ENCODE measurements at places on chromosomes 1 and 21. TPM values are rescaled to one million over a fixed set of nuclear protein-coding genes. Genes with fewer than 3 reads are reported as not detected.
A peak's percentile ranks its signal among the peaks of the same experiment; 100 is the strongest.

The LMX1A gene
- total RNA-seq: not detected

DNA sequence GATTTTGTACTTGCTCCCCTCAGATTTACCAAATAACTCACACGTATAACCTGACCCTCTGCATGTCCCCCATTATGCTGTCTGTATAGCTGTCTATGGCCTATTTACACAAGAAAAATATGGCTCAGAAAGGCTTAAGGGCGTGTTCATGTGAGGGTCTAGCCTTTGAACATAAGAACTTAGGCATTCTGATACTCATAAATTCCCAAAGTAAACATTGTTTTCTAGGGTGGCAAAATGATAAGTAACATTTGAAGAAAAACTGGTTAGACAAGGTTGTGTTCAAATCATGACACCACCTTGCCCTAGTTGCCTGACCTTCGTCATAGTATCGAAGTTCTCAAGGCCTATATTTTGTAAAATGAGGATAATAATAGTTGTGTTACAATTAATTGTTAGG is 394.6 kb downstream of the LRRIQ3 start:
- DNase-seq: no peak
- no peaks in the 10 kb centered on the region for H3K27me3 ChIP-seq
- no peak overlapping the region for H3K4me3 ChIP-seq
- H3K4me1 ChIP-seq: no peaks in the 10 kb centered on the region
- no peak overlapping the region for H3K27ac ChIP-seq
- H3K36me3 ChIP-seq: no peaks in the 10 kb centered on the region

The CNIH3 gene
- 3.6 TPM for total RNA-seq

DNA sequence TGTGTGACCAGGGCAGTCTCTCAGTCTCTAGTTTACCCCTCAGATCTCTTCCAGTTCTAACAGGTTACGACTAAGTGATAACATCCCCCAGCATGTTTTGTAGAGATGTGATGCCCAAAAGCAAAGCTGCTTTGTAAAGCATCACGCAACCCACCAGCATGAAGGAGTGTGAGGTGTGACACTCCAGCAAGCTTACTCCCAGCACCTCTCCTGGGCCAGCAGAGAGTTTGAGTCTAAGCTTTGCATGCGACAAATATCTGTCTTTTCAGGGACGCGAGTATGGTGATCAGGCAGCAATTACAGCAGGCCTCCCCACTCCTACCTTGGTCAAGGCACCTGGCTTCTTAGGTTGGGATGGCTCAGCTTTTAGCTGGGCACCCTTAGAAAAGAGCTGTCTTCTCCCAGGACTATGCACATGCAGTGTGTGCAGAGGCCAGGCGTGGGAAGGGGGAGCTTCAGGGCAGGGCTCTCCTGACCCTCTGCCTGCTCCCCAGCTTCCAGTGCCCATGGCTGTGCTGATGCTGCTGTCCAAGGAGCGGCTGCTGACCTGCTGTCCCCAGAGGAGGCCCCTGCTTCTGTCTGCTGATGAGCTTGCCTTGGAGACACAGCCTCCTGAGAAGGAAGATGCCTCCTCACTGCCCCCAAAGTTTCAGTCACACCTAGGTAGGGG is 48.2 kb downstream of the ELK4 start:
- H3K27ac ChIP-seq: no peak overlapping the region
- H3K4me3 ChIP-seq: no peak overlapping the region
- no peaks in the 10 kb centered on the region for H3K36me3 ChIP-seq
- peaks cover 2% of the 10 kb centered on the region for H3K4me1 ChIP-seq
- H3K27me3 ChIP-seq: peaks cover 39% of the 10 kb centered on the region

DNA sequence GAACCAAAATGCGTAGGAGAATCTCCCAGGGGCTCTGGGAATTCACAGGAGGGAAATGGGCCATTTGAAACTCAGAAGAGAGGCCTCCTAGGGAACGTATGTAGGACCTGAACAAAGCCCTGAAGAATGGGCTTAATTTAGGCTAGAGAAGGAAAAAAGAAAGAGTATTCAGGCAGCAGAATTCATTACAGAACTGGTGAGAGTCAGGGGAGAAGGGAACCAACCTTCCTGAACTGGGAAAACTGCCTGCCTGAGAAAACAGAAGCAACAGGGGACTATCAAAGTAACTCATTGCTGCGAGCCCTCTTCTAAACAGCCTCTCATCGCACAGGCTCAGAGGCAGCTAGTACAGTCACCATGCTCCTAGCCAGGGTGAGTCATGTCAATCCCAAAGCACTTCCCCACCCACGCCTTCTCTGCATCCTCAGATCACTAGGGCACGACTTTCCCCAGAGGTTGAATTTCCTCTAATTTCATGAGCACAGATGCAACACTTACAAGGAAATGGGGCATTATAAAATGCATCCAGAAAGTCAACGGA is 98.1 kb downstream of the ADSS2 start:
- no peaks in the 10 kb centered on the region for H3K36me3 ChIP-seq
- H3K27me3 ChIP-seq: no peaks in the 10 kb centered on the region
- peak overlapping the region; percentile 85 for H3K27ac ChIP-seq
- H3K4me3 ChIP-seq: no peak overlapping the region
- H3K4me1 ChIP-seq: peaks cover 37% of the 10 kb centered on the region
- peak; percentile 92 for DNase-seq

- no peak overlapping the region for H3K4me3 ChIP-seq
- H3K27ac ChIP-seq: no peak overlapping the region
- H3K4me1 ChIP-seq: peaks cover 11% of the 10 kb centered on the region
- DNase-seq: no peak
- H3K27me3 ChIP-seq: no peaks in the 10 kb centered on the region
Observed at GRCh38 chr1:56399795-56400194, 179.6 kb downstream of the PLPP3 start.

GRCh38 chr1:86183810-86184209 is 27.2 kb upstream of the COL24A1 start:
- DNase-seq: no peak
- no peaks in the 10 kb centered on the region for H3K36me3 ChIP-seq
- no peak overlapping the region for H3K27ac ChIP-seq
- no peak overlapping the region for H3K4me3 ChIP-seq

The SPSB1 gene
- total RNA-seq: 23.2 TPM

- H3K36me3 ChIP-seq: peaks cover 8% of the 10 kb centered on the region
- H3K27ac ChIP-seq: peak overlapping the region; percentile 89
- H3K27me3 ChIP-seq: no peaks in the 10 kb centered on the region
- peaks cover 59% of the 10 kb centered on the region for H3K4me1 ChIP-seq
- peak; percentile 97 for DNase-seq
Observed at GRCh38 chr1:21937372-21938121, 437 bp upstream of the HSPG2 start.

GRCh38 chr1:212256369-212256768 is 28.8 kb upstream of the PPP2R5A start:
- no peaks in the 10 kb centered on the region for H3K4me1 ChIP-seq
- H3K27ac ChIP-seq: no peak overlapping the region
- no peak overlapping the region for H3K4me3 ChIP-seq
- no peaks in the 10 kb centered on the region for H3K36me3 ChIP-seq
- no peaks in the 10 kb centered on the region for H3K27me3 ChIP-seq
- no peak for DNase-seq

DNA sequence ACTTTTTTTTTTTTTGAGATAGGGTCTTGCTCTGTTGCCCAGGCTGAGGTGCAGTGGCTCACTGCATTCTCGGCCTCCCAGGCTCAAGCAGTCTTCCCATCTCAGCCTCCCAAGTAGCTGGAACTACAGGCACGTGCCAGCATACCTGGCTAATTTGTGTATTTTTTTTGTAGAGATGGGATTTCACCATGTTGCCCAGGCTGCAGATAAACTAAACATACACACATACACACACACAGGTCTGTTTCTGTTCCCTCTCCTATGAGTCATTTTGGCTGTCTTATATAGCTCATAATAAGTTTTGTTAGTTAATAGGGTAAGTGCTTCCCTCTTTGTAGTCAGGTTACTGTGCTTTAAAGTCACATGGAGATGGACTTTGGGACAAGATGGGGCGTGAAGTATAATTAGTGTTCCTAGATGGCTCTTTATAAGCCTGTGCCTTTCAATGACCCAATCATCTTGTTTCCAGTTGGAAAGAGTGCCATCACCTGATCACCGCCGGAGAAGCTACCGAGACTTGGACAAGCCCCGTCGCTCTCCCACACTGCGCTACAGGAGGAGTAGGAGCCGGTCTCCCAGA is 9.1 kb downstream of the PRPF38A start:
- H3K4me3 ChIP-seq: no peak overlapping the region
- no peak overlapping the region for H3K27ac ChIP-seq
- H3K27me3 ChIP-seq: no peaks in the 10 kb centered on the region
- H3K4me1 ChIP-seq: no peaks in the 10 kb centered on the region
- DNase-seq: no peak

DNA sequence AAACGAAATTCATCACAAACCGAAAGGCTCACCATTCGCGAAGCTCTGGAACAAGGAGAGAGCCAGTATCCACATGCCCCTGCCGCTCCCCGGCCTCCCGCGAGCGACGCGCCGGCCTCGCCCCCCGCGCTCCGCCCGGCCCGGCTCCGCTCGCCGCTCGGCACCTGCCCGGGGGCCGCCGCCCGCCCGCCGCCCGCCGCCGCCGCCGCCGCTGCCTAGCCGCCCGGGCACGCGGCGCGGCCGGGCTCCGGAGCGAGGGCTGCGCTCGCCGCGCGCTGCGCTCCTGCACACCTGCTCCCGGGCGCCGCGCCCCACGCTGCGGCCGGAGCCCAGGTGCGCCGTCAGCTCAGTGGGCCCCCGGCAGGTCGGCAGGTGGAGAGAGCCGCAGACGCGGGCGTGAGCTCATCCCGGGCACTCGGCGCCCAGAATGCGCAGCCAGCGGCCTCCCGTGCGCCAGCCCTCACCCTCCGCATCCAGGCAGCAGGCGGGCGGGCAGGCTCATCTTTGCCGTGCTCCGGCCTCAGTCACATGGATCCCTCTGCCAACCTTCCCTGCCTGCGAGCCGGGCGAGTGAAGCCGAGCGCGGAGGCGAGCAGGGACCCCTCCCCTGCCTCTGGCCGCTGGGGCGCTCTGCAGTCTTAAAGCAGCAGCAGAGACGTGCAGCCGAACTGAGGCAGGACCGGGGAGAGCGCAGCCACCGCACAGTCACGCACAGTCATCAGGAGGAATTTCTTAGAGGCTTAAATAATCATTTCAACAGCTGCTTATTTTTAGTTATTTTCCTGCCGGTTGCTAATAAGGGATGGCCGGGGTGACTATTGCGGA is at the start of gene DSCAM:
Gene DSCAM, minus strand, starts transcription at position 572 of the 825 bp plus-strand sequence. Its CDS starts 497 bp downstream, at position 75.
- no peak within 1 kb of the TSS for H3K27ac ChIP-seq
- H3K36me3 ChIP-seq: no peaks in the 10 kb centered on the region
- DNase-seq: no peak
- H3K4me1 ChIP-seq: no peaks in the 10 kb centered on the region
- H3K4me3 ChIP-seq: no peak within 1 kb of the TSS

All from osteoblast (primary cell).